ENCODE measurements at places on chromosomes 12 and 14. TPM values are rescaled to one million over a fixed set of nuclear protein-coding genes. Genes with fewer than 3 reads are reported as not detected.

GRCh38 chr14:60087668-60088067, 4.1 kb upstream of the PCNX4 start:
- no peak for DNase-seq

Gene P3H3
- total RNA-seq = 7.4 TPM

Gene CCDC60
- total RNA-seq = not detected

- peak; percentile 53 for DNase-seq
Measured at GRCh38 chr14:76307786-76308780, 67.9 kb upstream of the ESRRB start.

Gene C1S
- total RNA-seq = 39.8 TPM

Gene ARHGEF25
- total RNA-seq = 23.0 TPM

Gene SLC5A8
- total RNA-seq = not detected

GRCh38 chr12:11183011-11183410, 3.7 kb downstream of the TAS2R42 start:
- DNase-seq = no peak

DNA sequence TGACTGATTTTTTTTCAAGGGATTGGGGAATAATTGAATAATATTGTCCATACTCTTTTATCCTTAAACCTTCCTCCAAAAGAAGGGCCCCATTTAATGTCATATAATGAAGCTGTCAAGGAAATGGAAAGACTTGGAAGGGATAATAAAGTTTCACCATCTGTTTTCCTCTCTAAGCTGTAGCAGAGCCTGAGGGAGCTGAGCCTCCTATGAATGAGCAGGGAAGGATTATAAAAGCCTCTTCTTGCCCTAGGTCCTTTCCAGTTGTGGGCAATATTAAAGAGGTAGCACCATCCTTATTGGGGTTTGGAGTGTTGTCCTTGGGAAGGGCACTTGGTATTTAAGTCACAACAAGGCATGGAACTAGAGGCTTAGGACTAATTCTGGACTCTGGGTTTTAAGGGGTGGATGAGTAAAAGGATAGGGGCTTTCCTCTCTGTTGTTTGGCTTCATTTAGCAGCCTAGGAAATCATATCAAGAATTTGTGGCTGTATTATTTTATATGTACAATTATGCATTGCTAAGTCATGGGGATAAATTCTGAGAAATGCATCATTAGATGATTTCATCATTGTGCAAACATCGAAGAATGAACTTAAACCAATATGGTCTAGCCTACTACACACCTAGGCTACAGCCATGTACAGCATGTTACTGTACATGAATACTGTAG, 408.5 kb upstream of the DCN start:
- no peak for DNase-seq

DNA sequence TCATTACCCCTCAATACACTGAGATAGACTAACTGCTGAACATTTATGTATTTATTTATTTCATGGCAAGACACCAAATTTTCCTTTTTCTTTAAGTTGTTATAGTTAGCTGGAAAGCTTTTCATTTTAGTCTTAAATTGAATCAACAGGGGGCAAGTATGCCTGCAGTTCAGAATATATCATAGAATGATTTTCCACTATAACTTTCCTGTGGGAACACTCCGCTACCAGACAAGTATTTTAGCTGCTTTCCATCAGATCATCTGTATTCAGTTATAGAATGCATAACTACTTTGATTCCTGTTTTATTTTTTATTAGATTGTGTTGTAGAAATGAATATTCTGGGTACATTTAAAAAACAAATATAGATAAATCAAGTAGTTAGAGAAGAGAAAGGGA, 102.0 kb downstream of the SLC6A15 start:
- no peak for DNase-seq

DNA sequence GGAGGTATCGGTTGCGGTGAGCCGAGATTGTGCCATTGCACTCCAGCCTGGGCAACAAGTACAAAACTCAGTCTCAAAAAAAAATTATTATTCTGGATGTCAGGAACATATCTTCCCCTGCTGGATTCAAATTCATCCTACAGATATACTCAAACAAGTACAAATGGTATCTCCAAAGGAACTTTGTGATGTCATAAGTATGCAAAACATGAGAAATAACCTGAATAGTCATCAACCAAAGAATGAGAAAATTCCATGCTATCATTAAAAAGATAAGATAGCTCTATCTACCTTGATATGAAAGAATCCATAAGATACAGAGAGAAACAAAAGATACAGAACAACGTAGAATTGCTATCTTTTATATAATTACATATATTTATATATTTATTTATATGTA, 67.7 kb downstream of the EEA1 start:
- DNase-seq = no peak

DNA sequence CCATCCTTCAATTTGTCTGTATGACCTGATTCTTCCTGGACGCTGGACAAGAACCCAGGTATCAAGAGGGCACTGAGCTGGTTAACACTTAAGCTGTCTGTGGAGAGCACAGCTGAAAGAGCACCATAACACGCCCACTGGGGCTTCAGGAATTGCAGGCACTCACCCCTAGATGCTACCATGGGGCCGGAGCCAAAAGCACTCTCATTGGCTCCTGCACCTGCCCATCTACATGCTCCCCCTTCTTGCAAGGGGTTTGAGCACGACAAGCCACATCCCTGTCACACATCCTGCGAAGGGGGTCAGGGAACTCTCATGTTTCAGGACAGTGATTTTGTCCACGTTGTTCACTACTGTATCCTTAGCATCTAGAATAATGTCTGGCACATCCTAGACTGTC, 35.1 kb upstream of the TBC1D15 start:
- DNase-seq = no peak

GRCh38 chr12:106682594-106683234, 91.8 kb upstream of the RIC8B start:
- peak; percentile 36 for DNase-seq

DNA sequence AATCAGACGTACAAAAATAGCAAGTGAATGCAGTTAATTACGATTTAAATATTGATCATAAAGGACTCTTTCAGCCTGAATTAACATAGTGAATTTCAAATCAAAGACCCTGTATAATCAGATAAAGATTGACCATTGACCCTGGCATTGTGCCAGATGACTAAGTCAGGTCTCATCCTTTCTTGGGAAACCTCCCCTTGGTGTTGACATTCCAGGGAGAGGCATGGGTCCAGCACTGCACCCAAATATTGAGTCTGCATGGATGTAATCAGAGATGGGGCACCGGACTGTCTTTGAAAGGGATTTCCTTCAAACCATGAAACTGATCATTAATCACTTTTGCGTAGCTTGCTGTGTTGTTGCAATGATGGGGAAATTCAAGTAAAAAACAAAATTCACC, 1138.2 kb downstream of the BCL11B start:
- no peak for DNase-seq

DNA sequence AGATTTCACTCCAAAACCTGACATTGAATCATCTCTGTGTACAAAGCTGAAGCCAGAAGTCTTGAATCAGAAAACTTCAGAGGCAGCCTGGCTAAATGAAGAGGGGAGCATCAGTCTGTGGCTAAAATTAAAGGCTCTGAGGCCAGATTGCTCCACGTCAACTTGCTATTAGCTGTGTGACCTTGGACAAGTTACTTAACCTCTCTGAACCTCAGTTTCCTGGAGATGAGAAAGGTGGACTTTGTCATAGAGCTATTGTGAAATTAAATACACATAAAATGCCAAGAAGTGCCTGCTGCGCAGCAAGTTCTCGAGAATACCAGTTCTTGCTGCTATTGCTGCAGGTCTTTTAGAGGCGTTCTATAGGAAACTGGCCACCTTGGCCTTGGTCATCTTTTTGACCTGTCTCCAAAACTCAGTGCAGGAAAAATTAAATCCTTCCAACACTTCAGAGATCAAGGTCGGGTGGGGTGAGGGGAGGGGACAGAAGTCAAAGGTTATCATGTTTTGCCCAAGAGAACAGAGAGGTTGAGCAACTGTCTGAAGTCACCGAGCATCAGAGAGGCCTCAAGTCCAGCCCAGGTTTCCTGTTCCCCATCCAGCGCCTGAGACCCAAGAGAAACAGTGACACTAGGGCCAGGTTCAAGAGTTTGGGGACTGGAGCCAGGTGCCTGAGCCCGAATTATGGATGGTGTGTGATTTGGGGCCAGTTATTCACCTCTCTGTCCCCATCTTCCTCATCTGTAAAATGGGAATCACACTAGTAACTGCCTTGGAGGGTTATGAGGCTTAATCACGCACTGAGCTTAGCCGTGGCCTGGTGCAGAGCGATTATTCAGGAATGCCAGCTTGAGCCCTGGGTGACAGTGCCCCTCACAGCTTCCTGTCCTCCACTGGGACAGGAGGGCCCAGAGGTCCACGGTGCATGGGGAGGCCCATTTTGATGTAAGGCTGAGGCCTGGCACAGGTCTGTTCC, 1.1 kb downstream of the SERPINA1 start:
- DNase-seq = no peak

DNA sequence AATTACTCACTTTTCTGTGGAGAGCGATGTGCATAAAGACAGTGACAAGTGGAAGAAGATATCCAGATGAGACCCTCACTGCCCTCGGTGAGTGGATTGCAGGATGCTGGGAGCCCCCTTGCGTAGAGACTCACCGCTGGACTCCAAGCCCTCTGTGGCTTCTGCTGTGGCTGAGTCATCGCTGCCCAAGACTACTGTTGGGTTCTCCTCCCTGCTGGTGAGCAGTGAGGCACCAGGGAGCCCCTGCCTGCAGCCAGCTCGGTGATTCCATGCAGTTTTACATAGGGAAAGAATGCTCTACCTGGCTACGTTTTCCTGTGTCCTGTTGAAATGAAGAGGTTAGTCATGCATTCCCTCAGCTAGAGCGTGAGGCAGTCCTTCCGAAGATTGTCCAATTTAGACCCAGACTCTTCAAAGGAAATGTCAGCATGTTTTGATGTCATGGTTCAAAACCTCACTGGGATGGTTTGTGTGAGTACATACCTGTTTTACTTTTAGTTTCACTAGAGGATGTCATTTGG, 28.2 kb downstream of the TRAF3 start:
- peak; percentile 65 for DNase-seq

Gene KRT71
- not detected for total RNA-seq

All from A172 (cell line).